ENCODE measurements at places on chromosomes 5 and 9.

GRCh38 chr9:78745331-78745730 is 448.4 kb downstream of the PSAT1 start:
- no peak for DNase-seq

DNA sequence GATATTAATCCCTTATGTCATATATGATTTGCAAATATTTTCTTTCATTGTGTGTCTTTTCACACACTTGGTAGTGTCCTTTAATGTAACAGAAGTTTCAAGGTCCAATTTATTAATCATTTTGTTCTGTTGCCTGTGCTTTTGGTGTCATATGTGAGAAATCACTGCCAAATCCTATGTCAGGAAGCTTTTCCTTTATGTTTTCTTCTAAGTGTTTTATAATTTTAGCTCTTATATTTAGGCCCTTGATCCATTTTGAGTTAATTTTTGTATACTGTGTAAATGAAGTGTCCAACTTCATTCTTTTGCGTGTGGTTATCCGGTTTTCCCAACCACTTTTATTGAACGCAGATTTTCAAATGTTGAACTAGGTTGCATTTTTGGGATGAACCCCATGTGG is 6.1 kb upstream of the ZNF510 start:
- no peak for DNase-seq

- DNase-seq: no peak
Measured at GRCh38 chr9:121367306-121368137, 2.5 kb downstream of the STOM start.

GRCh38 chr9:17611917-17612316 is 33.1 kb downstream of the SH3GL2 start:
- no peak for DNase-seq

DNA sequence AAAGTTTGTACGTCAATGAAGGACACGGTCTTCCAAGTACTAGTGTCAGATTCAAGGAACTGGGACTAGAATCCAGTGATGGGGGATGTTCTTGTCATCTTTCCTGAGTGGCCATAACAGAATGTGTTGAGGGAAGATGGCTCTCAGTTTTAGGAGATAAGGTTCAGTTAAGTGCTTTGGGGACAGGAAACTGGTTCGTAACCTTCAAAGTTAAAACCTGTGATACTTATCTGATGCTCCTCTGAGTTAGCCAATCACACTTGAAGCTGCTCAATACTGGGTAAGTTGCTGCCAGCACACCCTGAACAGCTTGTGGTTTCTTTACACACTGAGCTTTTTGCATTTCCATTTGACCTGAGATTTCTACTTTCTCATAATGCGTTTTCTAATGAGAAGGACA is 64.4 kb downstream of the PIK3R1 start:
- DNase-seq: no peak

GRCh38 chr9:80410106-80410505 is 838.3 kb downstream of the TLE4 start:
- DNase-seq: no peak

DNA sequence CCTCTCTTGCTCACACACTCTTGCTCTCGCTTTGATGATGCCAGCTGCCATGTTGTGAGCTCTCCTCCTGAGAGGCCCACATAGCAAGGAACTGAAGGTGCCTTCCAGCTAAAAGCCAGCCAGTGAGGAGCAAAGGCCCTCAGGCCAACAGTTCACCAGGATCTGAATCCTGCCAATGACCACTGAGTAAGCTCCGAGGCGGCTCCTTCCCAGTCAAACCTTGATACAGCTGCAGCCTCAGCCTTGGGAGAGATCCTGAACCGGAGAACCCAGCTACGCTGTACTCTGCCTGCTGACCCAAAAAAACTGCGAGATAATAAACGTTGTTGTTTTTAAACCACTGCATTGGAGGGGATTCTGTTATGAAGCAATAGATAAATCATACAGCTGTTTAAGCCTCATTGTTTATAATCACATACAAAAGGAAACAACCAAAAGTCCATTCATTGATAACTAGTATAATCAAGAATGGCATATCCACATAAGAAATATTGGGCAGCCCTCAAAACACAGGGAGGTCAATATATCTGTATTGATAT is 49.0 kb upstream of the IFNK start:
- no peak for DNase-seq

GRCh38 chr5:163408311-163408923 is 29.0 kb upstream of the CCNG1 start:
- DNase-seq: no peak

DNA sequence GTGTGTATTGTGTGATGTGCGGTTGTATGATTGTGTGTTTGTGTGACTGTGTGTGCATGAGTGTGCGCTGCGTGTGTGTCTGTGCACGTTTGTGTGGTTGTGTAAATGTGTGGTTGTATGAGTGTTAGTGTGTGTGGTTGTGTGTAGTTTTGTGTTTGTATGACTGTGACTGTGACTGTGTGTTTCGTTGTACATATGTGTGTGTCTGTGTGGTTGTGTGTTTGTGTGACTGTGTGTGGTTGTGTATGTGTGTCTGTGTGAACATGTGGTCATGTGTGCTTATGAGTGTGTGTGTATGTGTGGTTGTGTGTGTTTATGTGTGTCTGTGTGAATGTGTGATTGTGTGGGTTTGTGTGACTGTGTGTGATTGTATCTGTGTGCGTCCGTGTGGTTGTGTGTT is 197.8 kb downstream of the TTLL11 start:
- DNase-seq: no peak

DNA sequence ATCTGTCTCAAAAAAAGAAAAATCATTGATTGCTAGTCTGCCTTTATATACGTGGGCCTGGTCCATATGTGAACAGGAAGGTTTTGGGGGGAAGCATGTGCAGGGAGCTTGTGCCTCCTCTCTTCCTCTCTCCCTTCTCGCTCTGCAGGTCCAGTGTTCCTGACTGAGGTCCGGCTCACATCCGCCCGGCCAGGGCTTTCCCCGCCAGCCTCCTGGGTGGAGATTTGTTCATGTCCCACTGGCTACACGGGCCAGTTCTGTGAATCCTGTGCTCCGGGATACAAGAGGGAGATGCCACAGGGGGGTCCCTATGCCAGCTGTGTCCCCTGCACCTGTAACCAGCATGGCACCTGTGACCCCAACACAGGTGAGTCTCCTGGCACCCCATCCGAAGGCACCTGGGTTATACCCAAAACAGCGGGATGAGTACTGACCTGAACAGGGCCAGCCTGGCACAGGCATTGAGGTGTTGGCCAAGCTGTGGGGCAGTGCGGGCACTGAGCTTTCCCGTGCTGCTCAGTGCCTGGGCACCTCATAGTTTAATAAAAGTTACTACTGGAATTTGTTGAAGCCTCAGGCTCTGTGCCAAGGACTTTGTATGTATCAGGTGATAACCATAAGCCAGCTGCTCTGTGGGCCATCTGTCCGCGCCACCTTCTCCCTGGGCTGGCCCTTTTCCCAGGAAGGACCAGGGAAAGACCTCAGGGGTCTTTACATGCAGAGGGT is 39.4 kb upstream of the AIF1L start:
- DNase-seq: no peak

- no peak for DNase-seq
Measured at GRCh38 chr5:133260715-133261114, 208.9 kb downstream of the HSPA4 start.

DNA sequence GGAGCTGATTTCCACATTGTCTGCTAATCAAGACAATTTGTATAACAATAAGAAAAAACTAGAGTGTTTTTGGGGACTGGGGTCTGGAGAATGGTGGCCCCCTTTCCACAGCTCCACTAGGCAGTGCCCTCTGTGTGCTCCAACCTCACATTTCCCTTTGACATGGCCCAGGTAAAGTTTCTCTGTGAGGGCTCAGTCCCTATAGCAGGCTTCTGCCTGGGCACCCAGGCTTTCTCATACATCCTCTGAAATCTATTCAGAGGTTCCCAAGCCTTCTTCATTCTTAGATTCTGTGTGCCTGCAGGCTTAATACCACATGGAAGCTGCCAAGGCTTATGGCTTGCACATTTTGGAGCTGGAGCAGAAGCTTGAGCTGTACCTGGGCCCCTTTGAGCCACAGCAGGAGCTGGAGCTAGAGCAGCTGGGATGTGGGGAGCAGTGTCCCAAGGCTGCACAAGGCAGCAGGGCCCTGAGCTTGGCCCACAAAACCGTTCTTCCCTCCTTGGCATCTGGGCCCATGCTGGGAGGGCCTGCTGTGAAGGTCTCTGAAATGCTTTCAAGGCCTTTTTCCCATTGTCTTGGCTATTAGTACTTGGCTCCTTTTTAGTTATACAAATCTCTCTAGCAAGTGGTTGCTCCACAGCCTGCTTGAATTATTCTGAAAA is 49.1 kb upstream of the VPS13A start:
- DNase-seq: no peak

DNA sequence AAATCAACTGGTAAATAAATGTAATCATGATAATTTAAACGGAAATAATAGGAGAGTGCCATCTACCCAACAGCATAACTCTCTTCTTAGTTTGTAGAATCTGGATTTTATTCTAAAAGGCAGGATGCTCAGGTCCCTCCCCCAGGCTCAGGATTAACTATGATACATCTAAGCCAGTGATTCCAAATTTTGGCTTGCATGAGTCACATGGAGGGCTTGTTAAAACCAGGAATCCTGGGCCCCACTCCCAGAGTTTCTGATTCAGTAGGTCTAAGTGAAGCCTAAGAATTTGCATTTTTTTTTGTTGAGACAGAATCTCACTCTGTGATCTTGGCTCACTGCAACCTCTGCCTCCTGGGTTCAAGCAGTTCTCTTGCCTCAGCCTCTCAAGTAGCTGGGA is 62.3 kb upstream of the ZFR start:
- DNase-seq: no peak

- no peak for DNase-seq
Measured at GRCh38 chr5:43106290-43106638, 14.4 kb upstream of the ZNF131 start.

DNA sequence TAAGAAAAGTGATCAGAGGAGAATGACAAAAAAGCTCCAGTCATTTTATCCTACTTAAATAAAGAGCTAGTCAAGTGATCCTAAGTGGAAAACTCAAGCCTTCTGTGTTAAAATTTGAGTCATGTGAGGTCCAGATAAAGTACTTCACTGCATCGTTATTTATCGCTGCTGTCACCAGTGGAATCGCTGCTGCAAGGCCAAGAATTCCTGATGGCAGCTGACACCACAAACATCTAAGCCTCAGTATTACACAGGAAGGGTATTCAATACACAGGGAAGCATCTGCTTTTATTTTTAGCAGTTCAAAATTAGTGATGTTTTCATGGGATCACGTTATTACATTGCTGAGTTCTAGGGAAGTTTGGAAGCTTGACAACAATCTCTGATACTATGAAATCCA is 190.3 kb downstream of the GOLPH3 start:
- no peak for DNase-seq

DNA sequence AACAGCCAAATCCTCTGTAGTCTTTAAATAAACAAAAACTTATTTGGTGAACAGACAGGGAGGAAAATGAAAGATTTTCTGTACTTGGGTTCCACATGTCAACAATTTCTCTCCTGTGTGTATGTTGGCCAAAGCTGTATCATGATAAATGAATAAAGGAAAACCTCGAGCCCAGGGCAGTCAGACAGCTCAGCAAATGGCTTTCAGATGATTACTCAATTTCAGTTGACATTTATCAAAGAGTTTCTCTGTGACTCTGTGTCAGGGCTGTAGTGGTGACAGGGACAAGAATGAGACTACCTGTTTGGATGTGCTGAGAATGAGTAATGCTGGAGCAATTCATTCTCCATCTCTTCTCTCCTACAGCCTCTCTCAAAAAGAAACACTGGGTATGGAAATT is 45.7 kb upstream of the PTGS1 start:
- no peak for DNase-seq

- DNase-seq: no peak
Measured at GRCh38 chr5:14701556-14701955, 37.0 kb downstream of the OTULIN start.

GRCh38 chr5:5572976-5573797 is 150.7 kb downstream of the ICE1 start:
- no peak for DNase-seq

DNA sequence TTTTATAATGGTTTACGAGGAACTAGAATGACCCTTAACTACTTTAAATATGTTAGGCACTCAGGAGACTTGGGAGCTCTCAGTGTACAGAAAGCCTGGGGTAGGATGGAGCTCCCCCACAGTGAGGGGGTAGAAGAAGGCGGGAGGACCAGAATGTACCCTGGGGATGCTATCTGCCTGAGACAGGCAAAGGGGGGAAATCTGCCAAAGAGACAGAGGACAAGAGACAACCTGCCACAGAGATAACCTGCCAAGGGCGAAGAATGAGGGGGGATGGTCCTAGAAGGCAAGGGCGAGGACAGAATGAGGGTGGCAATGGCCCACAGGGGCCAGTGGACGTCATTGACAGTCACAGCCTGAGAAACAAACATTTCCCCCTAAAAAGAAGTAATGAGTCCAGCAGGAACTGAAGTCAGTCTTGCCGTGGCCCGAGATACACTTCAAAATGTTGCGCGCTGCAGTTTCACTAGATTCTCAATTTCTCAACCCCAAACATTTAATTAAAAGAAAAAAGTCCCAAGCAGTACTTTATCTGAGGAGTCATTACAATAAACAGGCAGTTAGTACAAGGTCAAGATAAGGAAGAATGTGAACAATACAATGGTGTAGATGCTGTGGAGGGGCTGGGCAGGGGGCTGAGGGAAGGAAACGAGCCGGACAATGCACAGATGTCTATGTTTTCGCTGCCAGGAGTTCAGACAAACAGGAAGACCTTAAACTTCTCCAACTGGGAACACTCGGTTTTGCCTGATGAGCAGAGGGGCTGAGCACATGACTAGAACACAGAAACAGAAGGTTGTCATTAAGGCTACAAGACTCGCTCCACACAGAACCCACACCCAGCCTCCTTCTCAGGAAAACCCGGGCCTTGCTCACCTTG is 125.0 kb downstream of the LHFPL2 start:
- DNase-seq: no peak

GRCh38 chr5:82259172-82259800 is 18.9 kb downstream of the RPS23 start:
- DNase-seq: no peak

DNA sequence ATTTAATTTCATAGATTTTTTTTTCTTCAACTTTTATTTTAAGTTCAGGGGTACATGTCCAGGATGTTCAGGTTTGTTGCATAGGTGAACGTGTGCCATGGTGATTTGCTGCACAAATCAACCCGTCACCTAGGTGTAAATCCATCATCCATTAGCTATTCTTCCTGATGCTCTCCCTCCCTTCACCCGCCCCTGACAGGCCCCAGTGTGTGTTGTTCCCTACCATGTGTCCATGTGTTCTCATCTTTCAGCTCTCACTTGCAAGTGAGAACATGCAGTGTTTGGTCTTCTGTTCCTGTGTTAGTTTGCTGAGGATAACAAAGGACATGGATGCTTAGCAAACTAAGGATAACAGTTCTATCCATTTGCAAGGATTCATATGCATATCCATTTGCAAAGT is 209.1 kb upstream of the ADCY2 start:
- DNase-seq: no peak

DNA sequence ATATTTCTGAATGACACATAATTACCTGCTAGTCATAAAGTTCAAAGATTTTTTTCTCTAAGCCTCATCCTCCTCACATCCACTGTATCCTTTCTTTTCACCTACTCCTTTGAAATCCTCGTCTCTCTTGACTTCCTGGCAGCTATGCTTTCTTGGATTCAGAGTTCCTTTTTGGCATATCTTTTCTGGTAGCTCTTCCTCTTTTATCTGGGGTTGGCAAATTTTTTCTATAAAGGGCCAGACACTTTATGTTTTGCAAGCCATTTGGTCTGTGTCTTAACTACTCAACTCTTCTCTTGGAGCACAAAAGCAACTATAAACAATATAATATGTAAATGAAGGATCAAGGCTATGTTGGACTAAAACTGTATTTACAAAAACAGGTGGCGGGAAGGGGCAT is 197.5 kb downstream of the KIAA0825 start:
- no peak for DNase-seq

- no peak for DNase-seq
Measured at GRCh38 chr5:138476918-138477317, 11.6 kb downstream of the EGR1 start.

- DNase-seq: no peak
Measured at GRCh38 chr9:101191723-101192122, 163.2 kb downstream of the PLPPR1 start.
